Stimulated activated CD4-positive, alpha-beta T cell treated with anti-CD3 and anti-CD28 coated beads, Interleukin-4, amount 100 ng/mL, for 48 hours (primary cell): ENCODE measurements at places on chromosomes 13 and 19.

- no peak for DNase-seq
Measured at GRCh38 chr13:109599901-109600657, 186.3 kb downstream of the IRS2 start.

DNA sequence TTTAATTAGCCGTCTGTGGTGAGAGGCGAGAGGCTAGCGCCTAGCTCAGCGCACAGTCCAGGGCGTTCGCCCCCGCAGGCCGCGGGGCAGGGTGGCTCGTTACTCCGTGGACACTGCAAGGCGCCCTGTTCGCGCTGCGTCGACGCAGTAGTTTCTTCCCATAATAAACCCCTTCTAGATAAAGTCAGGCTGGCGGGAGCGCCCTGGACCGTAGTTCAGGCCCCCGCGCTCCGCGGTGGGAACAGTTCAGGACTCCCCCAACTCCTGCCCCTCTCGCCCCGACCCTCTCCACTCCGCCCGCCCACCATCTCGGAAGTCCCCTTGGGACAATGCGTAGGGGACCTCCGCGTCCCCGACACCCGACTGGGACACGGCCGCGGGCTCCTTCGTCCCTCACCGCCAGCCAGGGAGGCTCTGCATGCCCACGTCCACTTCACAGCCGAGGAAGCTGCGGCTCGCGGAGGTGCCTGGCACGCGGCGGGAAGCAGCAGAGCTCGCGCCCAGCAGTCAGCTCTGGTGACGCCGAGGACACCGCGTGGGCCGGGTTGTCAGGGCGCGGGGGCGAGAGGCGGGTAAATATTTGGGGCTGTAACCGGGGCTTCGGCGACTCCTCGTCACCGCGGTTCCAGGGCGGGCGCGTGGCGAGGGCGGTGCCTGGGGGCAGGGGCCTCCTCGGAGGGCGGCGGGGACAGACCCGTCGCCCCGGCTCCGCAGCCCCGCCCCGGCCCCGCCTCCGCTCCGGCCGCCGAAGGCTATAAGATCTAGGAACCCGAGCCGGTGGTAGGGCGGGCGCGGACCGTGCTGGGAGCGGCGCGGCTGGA is at the start of gene RGCC:
TSS of gene RGCC (plus strand) at position 783 of the 821 bp plus-strand sequence. CDS start 158 bp downstream, outside the sequence.
- peak; percentile 93 for DNase-seq

DNA sequence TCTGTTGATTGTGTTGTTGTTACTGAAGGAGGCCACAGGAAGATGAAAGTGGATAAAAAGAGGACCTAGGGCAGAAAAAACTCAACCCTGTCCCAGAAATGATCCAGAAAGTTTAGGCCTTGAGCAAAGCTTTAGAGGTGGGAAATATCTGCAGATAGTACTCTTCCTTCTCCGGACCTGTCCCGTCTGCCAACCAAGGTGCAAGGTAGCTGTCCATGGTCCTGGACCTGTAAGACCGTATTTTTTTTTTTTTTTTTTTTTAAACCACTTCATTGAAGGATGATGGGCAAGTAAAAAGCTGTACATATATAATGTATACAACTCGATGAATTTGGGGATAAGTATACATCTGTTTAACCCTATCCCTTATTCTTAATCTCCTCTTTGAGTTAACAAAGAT is 225.9 kb downstream of the OLFM4 start:
- DNase-seq: no peak

- DNase-seq: no peak
Measured at GRCh38 chr13:39062004-39062403, 23.7 kb downstream of the NHLRC3 start.

DNA sequence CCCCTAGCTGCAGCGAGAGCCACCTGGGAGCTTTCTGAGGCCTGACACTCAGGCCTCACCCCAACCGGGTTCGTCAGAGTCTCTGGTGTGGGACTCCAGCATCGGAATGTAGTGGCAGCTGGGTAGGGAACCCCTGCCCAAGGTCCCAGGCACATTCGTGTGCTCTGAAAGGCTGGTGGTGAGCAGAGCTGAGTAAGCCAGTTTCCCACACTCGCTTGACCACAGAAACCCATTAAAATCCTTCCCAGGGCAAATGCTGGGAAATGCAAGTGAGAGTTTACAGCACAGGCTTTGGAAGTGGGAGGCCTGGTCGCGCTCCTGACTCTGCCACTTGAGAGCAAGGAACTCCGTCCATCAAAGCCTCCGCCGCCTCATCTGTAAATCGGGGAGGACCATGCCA is 4.2 kb downstream of the TRAPPC6A start:
- no peak for DNase-seq

DNA sequence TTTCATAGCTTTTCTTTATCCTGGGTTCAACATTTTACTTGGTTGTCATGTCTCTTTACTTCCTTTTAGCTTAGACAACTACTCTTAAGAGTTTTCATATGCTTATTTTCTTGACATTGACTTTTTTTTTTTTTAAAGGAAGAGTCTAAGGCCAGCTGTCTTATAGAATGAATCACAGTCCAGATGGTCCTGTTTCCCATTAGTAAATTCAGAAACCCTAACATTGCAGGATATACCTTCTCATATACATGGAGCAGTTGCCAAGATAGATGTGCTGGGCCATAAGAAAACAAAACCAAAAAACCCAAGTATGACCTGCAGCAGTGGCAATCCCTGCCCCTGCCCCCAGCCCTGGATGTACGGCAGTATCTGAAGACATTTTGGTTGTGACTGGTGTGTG is 72.8 kb downstream of the COG3 start:
- DNase-seq: no peak

- no peak for DNase-seq
Measured at GRCh38 chr19:38915329-38916321, 3.6 kb upstream of the CCER2 start.

GRCh38 chr19:55956431-55956830 is 8.8 kb downstream of the NLRP8 start:
- no peak for DNase-seq

GRCh38 chr13:79987761-79988160 is 353.2 kb downstream of the SPRY2 start:
- no peak for DNase-seq

DNA sequence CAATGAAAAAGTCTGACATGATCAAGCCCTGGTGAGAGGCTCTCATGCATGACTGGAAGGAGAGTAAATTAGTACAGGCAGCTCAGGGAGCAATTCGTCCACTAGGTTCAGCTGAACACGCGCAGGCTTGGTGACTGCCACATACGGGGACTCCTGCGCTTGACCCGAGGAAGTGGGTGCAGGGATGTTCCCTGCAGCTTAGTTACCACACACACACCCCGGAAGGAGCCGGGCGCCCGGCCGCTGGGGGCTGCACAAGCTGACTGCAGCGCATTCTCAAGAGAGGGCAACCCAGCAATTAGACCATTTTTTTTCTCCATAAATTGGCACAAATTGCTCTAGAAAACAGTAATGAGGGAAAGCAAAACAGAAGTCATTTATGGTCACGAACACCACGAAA is 23.0 kb upstream of the MIER2 start:
- no peak for DNase-seq

DNA sequence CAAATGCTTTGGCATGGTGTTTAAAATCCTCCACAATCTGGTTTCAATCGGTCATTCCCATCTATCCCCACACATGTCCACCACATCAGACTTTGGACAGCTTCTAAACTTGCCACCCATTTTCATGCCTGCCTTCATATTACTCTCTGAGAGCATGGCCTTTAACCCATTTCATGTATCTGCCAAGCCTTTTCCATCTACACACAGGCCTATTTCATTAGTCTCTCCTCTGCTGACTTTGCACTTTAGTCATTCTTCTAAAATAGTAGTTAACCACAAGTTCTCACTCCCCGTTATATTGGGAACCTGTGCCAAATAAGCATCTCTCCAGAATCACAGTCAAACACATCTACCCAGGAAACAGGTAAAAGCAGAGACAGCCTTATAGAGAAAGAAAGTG is 142.2 kb downstream of the MZT1 start:
- DNase-seq: no peak

GRCh38 chr19:47507012-47507411 is 7.9 kb downstream of the NAPA start:
- no peak for DNase-seq

- DNase-seq: no peak
Measured at GRCh38 chr13:93309886-93310523, 83.4 kb downstream of the GPC6 start.

- DNase-seq: peak; percentile 70
Measured at GRCh38 chr19:12331211-12331941, 2.1 kb downstream of the ZNF563 start.

- no peak for DNase-seq
Measured at GRCh38 chr13:95660981-95661581, 15.9 kb upstream of the DNAJC3 start.

DNA sequence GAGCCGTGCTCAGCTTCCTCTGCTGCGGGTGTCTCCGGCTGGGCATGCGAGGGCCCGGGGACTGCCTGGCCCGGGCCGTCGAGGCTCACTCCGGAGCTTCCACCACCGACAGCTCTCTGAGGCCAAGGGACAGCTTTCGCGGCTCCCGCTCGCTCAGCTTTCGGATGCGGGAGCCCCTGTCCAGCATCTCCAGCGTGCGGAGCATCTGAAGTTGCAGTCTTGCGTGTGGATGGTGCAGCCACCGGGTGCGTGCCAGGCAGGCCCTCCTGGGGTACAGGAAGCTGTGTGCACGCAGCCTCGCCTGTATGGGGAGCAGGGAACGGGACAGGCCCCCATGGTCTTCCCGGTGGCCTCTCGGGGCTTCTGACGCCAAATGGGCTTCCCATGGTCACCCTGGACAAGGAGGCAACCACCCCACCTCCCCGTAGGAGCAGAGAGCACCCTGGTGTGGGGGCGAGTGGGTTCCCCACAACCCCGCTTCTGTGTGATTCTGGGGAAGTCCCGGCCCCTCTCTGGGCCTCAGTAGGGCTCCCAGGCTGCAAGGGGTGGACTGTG is 1.2 kb downstream of the S1PR4 start:
- DNase-seq: peak; percentile 36

DNA sequence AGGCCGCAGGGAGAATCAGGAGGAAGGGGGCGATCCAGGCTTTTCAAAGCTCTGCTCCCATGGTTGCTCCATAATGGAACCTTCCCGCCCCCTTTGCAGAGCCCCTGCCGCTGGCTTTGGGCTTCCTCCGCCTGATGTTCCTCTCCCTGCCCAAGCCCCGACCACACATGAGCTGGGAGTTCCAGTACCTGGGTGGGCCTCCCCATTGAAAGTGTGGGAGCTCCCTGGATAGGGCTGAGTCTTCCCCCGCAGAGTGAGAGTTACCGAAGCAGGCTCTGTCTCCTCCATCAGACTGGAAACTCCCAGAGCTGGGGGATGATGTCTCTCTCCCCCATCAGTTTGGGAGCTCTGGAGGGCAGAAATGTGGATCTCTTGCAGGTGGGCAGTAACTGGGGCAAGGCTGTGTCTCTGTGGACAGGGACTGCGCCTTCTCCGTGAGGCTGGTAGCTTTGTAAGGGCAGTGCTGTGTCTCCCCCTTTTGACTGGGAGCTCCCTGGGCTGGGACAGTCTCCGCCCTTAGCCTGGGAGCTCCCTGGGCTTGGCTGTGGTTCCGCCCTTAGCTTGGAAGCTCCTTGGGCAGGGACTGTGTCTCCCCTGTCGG is 722 bp downstream of the DCAF15 start:
- DNase-seq: no peak

DNA sequence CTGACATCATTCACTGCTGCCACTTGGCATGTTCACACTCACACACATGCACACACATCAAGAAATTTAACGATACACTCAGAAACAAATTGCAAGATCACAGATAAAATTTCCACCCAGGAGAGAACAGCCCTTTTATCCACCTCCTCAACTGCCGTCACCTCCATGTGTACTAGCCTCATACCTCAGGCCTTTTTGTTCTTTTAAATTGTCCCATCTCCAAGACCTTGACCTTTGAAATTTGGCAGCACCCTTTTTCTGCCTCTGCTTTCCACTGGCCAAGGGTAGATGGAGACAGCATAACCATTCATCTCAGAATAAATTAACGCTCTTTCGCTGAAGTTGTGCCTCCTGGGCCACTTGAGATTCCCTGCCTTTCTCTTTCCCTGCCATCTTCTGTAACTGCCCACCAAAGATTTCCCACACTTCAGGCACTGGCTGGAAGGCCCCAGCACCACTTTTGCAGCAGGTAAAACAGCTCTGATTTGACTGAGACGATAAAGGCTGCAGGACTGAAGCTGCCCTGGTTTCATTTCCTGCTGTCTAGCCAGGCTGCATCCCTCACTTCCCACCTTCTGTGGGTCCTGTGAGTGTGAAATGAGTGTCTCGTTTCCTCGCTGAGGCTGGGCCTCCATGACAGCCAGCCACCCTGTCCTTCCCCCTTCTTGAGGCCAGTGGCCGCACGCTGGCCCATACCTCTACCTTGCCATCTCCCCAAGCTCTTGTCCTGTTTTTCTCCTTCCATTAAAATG is 39.3 kb downstream of the MBNL2 start:
- no peak for DNase-seq

- peak; percentile 31 for DNase-seq
Measured at GRCh38 chr19:35332817-35333216, 3.8 kb downstream of the CD22 start.

GRCh38 chr13:92510416-92510815 is 716.2 kb upstream of the GPC6 start:
- no peak for DNase-seq

GRCh38 chr19:16068696-16069259 is 7.5 kb upstream of the TPM4 start:
- no peak for DNase-seq

DNA sequence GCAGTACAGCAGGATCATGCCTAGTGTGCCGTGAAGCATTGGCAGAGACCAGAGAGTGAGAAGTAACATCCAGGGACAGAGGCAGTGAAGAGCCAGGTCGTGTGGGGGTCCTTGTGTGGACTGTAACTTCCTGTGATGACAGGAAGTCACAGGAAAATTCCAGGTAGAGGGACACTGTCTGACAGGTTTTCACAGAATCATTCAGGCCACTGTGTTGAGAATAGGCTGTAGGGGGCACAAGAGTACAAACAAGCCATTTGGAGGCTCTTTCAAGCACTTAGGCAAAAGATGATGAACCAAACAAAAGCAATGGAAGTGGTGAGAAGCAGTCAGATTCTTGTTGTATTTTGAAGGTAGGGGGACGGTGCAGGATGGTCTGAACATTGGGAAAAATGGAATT is 46.4 kb downstream of the N4BP2L1 start:
- DNase-seq: no peak

DNA sequence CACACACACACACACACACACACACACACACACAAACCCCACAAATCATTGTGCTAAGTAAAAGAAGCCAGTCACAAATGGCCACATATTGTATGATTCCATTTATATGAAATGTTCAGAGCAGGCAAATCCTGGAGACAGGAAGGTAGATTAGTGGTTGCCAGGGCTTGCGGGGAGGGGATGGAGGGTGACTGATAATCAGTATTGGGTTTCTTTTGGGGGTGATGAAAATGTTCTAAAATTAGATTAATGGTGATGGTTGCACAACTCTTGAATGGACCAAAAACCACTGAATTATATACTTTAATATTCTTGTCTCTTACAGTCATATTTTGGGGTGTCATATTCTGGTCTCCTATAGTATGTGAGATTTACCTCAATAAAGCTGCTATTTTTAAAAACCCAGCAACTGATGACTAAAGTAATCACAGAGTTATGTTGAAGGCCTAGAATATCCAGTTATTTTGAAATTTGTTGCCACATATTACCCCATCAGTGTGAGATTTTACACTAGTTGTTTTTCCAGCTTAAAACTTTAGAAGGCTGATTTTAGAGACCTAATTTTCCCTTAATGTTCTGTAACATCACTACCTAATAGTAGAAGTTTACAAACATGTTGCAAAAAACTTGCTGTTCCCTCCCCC is 20.3 kb downstream of the FLT1 start:
- DNase-seq: no peak
